Stimulated activated CD4-positive, alpha-beta T cell treated with anti-CD3 and anti-CD28 coated beads, Interleukin-4, amount 100 ng/mL, for 1 hour (primary cell): ENCODE measurements at places on chromosomes 2 and 18.

DNA sequence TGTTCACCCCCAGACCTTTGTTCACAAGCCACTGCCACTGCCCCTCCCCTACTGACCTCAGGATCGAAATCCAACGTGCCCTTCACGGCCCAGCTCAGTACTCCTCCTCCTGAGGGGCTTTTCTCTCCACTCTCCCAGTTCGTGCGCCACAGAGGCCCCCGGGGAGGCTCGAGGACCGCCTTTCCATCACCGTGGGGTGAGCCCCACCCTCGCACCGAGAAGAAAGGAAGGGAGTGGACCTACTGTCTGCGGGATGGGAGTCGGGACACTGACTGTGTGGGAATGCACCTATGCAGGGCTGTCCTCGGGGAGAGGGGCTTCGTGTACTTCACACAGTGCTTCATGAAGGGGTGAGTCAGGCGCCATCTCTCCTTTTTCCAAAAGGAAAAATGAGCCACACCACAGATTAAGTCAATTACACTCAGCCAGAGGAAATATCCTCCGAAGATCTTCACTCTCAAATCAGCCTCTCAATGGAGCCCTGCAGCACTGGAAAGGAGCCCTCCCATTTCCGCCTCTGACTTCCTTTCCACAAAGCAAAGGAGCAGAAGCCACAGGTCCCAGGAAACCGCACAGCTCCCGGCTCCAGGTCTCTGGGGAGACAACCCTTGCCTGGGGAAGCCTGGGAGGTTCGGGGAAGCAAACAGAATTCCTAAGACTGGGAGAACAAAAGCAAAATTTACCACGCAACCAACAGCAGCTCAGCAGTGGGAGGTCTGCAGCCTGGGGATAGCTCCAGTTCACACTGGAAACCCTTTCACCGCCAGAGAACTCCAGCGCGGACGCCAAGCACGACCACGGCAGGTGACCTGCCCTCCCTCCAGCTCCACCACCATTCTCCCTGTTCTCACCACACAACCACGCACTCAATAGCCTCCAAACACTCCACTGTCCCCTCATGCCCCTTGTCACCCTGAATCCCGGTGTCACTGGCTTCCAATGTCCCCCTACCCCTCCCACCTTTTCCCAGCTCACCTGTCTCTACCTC lies 21.6 kb downstream of the ADCY3 start:
- DNase-seq, result no peak

- no peak for DNase-seq
Observed at GRCh38 chr18:70332694-70333093, 43.8 kb downstream of the SOCS6 start.

DNA sequence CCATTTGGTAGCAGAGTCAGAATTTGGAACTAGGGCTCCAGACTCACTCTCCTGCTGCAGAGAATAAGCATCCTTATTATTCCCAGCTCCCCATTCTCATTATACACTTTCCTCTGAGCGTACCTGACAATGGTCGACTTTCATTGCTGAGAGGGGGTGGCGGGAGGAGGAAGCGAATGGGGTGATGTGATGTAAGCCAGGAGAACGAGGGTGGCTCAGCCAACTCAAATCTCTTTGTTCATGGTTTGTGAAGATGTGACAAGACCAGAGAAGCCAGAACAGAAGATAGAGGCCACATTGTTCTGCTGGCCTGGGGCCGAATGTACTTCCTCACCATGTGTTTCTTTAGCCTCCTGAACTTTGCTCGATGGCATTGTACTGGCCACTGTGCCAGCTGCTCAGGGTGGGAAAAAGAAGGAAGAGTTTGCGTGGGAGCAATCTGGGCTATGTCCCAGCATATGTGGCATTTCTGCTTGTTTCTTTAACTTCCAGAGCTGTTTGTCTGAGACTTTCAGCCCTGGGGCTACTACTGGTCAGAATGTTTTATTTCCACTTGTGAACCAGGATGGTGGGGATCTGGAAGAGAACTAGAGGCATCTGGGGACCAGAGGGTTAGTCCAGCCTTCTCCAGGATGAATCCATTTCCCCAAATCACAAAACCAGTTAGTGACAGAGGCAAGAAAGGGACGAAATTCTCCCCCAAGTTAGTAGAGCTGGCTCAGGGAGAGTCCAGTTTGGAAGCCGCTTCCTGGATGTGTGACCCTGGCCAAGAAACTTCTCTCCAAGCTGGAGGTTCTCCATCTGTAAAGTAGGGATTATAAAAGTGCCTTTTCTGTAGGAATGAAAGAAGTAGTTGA lies 62.6 kb downstream of the MOGAT1 start:
- DNase-seq, result no peak

GRCh38 chr2:120052597-120052996 lies 39.7 kb downstream of the EPB41L5 start:
- no peak for DNase-seq

DNA sequence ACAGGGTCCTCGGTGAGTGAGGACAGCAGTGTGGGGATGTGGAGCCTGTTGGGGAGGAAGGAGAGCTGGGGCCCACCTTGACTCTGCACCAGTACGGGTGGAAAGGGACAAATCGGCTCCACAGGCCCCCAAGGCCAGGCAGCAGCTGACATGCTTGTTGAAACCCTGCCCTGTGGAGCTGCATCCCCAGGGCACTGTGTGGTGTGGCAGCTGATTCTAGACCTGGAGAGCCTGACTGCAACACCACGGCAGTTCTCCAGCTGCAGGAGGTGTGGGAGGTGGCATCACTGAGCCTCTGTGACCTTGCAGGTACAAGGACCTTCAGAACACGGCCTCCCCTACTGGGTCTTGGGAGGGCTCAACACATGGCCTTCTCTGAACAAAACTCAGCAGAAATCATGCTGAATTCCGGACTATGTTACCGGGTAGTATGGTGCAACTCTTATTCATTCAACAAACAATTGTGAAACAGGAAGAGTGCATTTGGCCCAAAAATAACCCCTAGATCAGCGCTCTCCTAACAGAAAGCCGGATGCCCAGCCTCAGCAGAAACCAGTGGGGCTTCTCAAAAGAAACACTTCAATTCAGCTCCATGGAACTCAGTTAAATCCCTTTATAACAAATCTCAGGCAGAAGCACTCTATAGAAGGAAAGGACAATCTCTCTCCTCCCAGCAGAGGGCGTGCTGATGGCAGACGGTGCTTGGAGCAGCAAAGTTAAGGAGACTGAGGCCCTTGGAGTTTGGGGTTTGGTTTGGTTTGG lies 104.4 kb upstream of the SALL3 start:
- DNase-seq, result peak; percentile 17

- DNase-seq, result no peak
Observed at GRCh38 chr2:155391613-155392130, 693.2 kb downstream of the KCNJ3 start.

- DNase-seq, result no peak
Observed at GRCh38 chr18:76528477-76529432, 33.7 kb upstream of the ZNF516 start.

GRCh38 chr2:220893411-220893810 lies 678.7 kb downstream of the EPHA4 start:
- no peak for DNase-seq

GRCh38 chr18:39453356-39453755 lies 1887.8 kb upstream of the CELF4 start:
- no peak for DNase-seq

DNA sequence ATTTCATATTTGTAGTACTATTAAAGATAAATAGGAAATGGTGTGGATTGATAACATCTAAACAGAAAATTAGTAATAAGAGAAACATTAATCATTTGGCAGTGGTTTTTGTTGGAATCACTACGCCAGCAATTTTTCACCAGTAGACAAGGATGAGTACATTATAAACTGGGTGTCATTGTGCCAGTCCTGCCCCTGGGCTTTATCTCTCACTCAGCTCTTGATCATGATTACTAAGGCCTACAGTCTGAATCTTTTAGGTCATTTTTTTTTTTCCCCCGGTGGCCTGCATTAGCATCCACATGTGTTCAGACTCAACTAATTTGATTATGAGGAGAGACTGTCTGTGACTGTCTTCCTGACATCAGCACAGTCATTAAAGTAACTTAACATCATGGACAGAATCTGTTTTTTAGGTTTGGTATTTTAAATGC lies 16.2 kb downstream of the GULP1 start:
- no peak for DNase-seq

DNA sequence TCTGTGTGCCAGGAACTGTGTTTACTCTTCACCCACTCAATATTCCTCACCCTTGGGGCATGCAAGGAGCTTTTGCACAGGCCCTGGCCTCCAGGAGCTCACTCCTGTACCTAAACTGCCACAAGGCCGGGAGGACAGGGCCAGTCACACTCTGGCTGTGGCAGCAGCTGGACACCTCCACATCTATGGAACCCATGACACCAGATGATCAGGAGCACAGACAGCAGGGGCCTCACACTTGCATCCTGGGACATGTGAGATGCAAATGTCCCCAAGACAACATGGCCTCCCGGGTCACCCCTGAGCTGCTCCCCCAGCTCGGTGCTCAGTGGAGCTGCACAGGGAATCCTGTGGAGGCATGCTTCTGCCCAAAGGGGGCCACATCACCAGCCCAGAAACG lies 61.8 kb upstream of the SLC66A3 start:
- DNase-seq, result no peak

- no peak for DNase-seq
Observed at GRCh38 chr18:34742891-34743341, 32.8 kb downstream of the DTNA start.

GRCh38 chr2:215660687-215661086 lies 224.8 kb upstream of the FN1 start:
- DNase-seq, result no peak

- DNase-seq, result no peak
Observed at GRCh38 chr2:129443235-129443864, 536.1 kb upstream of the RAB6C start.

GRCh38 chr2:84844141-84844540 lies 36.7 kb downstream of the TRABD2A start:
- DNase-seq, result no peak

- DNase-seq, result no peak
Observed at GRCh38 chr2:147463881-147464520, 380.8 kb upstream of the ACVR2A start.

GRCh38 chr2:23664066-23664788 lies 262.7 kb downstream of the ATAD2B start:
- DNase-seq, result no peak

DNA sequence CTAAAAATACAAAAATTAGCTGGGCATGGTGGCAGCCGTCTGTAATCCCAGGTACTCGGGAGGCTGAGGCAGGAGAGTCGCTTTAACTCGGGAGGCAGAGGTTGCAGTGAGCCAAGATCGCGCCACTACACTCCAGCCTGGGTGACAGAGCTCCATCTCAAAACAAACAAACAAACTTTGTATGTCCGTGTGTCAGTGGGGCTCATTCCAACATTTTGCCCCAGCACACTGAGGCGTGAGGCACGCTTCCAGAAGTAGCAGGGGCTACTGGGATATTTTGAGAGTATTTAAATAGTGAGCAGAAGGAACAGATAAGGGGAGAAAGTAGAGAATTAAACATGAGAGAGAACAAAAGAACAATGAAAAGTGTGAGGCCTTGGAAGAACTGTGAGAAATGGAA lies 83.3 kb upstream of the TANK start:
- peak; percentile 2 for DNase-seq

- no peak for DNase-seq
Observed at GRCh38 chr2:201768918-201769317, 11.8 kb downstream of the ALS2 start.

- DNase-seq, result no peak
Observed at GRCh38 chr2:226121046-226121738, 678.4 kb downstream of the IRS1 start.

DNA sequence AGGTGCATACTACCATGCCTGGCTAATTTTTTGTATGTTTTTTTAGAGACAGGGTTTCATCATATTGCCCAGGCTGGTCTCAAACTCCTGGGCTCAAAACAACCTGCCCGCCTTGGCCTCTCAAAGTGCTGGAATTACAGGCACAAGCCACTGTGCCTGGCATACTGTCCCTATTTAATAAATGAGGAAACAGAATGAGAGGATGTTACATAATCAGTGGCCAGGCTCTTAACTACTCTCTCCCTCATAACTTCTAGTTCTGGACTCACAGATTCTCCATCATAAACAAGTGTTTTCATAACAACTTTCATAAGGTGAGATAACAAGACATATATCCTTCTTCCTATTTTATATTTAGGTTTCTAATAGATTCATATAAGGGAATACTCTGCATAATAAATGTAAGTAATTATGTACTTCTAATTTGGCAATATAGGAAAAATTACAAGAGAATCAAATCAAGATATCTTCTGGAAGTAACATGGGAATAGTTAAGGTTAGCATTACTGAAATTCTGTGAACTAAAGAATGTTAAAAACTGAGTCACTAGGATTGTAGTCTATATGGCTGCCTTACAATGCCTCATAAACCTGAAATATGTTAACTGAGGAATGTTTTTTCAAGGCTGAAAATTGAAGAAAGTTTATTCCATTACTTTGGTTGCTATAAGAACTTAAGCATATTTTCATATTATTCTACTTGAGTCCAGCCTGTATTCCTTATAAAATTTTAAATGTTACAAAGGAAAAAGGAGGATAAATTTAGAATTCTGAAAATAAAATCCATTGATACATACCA lies 71.3 kb downstream of the SLC25A12 start:
- no peak for DNase-seq

- DNase-seq, result no peak
Observed at GRCh38 chr2:241555711-241556110, 2.8 kb upstream of the BOK start.

DNA sequence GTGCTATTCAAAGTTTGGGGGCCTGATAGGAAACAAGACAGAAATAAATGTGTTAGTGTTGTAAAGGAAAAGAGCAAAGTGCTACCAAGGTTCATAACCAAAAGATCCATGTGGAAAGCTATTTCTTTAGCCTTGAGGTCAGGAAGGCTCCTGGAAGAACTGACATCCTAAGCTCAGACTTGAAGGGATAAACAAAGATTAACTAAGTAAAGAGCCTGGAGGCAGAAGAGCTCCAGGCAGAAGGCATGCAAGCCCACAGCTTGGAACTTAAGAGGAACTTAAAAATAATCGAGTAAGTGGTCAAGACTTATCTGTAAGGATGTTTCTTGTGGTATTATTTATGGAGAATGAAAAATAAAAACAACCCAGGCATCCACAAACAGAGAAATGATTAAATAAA lies 245.0 kb upstream of the MGAT5 start:
- no peak for DNase-seq

DNA sequence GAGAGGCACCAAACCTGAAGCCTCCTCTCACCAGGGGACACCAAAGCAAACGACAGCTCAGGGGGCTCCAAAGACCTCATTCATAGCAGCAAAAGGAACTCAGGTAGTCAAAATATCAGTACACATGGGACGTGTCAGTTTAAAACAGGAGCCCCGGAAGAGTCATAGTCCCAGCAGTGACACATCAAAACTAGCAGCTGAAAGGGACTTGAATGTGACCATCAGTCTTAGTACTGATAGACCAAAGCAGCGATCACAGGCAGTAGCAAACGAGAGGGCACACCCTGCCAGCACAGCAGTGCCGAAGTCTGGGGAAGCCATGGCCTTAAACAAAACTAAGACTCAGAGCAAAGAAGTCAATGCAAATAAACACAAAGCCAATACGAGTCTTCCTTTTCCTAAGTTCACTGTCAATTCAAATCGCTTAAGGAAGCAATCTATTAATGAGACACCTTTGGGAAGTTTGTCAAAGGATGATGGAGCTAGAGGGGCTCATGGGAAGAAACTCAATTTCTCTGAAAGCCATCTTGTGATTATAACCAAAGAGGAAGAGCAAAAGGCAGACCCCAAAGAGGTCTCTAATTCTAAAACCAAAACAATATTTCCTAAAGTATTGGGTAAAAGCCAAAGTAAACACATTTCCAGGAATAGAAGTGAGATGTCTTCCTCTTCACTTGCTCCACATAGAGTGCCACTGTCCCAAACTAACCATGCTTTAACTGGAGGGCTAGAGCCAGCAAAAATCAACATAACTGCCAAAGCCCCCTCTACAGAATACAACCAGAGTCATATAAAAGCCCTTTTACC lies 1.2 kb downstream of the GALNT5 start:
- no peak for DNase-seq
